Inflammatory macrophage treated with lipopolysaccharide for 1 hour (primary cell): ENCODE measurements at places on chromosomes 12 and 14.

DNA sequence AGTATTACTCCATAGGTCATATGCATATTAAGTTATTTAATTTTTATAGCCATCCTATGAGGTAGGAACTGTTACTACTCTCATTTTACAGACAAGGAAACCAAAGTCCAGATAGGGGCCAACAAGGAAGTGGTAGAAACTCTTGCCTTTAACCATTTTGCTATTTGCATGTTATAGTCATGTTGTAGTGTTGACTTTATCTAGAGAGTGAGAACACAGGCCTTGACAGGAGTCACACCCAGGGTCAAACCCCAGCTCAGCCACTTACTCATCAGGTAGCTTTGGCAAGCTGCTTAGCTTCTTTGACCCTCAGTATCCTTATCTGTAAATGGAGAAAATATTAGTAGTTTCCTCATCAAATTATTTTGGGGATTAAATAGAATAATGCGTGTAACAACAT, 156.2 kb downstream of the CAND1 start:
- DNase-seq, result no peak

DNA sequence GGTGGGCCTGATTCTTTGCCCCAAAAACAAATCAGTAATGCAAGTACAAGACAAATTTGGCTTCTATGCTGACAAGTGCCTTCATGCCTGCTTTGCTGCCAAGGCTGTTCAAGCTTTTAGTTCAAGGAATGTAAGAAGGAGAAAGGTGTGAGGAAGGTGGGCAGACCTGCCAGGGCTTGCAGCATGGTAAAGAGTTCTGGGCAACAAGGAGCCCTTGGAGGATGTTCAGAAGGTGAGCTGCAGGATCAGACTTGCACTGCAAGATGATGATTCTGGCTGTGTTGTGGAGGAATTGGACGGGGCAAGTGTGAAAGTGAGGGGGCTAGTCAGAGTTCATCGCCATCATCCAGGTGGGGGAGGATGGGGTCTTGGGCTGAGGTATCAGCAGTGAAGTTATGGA, 167.9 kb downstream of the NUAK1 start:
- no peak for DNase-seq

GRCh38 chr12:59823567-59823966, 227.7 kb downstream of the SLC16A7 start:
- no peak for DNase-seq

- DNase-seq, result no peak
These were observed 859.3 kb upstream of the ATXN7L3B start for GRCh38 chr12:73678335-73678734.

DNA sequence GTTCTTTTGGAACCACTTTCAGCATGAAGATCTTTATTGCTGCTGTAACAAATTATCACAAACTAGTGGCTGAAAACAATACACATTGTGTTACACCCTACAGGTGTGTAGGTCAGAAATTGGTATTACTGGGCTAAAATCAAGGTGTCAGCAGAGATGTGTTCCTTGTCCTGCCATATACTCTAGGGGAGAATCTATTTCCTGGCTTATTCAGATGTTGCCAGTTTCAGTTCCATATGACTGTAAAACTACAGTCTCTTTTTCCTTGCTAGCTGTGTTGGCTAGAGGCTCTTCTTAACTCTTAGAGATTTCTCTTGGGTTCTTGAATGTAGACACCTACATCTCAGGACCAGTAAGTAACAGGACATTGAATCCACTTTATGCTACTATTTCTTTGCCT, 215.6 kb upstream of the PPFIA2 start:
- no peak for DNase-seq

DNA sequence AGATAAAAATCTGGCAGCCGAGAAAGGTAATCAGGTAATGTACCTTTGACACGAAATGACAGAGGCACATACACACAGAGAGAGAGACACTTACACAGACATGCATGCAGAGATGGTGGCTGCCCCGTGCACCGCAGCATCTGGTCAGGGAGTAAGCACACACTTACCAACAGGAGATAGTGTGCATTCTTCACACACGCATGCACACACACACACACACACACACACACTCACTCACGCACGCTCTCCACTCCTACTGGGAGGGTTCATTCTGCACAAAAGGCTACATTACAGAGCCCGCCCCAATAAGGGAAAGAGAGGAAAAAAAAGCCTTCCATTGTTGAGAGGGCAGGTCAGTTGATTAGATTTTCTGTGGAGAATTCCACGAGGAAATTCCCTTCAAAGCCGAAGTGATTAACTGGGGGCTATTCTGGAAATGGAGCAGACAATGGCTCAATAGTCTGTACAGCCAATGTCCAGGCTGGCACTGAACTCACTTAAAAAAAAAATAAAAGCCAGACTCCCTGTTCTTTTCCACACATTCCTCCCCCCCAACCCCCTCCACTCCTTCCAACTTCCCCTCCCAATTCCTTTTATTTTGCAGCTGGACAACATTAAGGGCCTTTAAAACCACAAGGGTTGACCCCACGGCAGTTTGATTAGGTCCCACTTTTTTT, 1.4 kb upstream of the SOX5 start:
- no peak for DNase-seq

DNA sequence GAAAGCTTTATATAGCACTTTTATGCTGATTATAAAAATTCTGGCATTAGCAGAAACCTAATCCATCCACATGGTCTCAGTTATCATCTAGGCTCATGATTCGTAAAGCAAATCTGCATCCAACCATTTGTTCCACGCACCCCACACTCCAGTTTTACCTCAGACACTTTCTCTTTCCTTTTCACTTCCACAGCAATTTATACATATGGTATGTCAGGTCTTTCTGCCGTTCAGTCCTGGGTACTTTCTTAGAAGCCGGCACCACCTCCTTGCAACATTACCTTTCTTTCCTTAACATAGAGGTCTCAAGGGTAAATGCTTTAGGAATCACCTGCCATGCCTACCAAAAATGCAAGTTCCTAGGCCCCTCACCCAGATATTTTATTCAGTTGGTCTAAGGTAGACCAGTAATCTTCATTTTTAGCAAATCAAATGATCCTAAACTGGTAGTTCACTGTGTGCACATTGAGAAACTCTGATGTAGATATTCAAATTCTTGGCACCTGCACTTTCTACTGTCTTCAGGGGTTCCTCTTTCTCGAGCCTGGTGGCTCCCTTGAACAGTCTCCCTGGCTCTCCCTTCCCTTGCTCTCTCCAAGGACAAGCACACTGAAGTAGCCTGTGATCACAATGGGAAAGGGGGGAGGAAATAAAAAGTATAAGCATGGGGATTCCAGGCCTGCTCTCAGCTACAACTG, 2.8 kb upstream of the KRAS start:
- DNase-seq, result no peak

DNA sequence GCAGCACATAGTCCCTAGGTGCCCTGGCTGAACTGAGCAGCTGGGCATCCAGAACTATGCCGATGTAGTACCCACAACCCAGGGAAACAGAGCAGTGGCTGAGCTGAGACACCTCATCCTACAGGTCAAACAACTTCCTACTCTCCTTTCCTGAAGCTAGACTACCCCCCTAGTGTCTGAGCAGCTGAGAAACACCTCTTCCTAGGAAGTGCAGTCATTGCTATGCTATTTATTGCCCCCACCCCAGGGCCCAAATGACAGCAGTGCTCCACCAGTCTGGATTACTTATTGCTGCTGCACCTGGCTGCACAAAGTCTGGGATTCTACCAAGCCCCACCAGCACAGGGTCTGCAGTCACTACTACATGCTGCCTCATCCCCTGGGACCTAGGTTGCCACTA, 16.7 kb upstream of the GARIN2 start:
- DNase-seq, result no peak

GRCh38 chr12:131436922-131437705, 273.8 kb upstream of the SFSWAP start:
- no peak for DNase-seq

DNA sequence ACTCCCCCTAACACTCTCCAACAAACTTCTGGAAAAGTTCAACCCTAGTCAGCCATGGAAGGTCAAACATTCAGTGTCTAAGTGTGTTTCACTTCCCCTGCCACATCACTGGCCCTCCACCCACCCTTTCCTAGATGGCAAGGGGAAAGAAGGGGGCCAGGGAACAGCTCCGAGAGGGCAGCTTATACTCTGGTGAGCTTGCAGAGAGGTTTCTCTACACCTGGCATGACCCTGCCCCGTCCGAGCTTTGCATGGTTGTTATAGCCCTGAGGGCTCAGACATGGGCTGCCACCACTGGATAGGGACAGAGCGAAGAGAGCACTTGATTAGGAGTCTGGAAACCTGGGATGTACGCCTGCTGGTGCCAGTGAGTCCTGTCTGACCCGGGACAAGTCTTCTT, 4.0 kb downstream of the ACVRL1 start:
- peak; percentile 71 for DNase-seq

DNA sequence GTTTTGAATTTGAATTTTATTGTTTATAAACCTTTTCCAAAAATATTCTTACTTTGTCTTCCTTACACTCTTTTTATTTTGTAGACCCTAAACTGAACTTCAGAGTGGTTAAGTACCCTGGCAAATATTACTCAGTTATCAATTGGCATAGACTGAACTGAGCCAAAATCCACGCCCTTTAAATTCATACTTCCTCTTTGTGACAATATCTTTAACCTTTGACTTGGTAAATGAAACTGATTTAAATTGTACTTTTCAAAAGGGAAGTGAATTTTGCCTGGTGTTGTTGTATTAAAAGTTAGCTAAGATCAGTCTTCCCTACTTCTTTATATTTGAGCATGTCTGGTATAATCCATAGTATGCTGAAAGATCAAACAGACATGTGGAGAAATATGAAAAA, 184.3 kb upstream of the USP15 start:
- peak; percentile 64 for DNase-seq

DNA sequence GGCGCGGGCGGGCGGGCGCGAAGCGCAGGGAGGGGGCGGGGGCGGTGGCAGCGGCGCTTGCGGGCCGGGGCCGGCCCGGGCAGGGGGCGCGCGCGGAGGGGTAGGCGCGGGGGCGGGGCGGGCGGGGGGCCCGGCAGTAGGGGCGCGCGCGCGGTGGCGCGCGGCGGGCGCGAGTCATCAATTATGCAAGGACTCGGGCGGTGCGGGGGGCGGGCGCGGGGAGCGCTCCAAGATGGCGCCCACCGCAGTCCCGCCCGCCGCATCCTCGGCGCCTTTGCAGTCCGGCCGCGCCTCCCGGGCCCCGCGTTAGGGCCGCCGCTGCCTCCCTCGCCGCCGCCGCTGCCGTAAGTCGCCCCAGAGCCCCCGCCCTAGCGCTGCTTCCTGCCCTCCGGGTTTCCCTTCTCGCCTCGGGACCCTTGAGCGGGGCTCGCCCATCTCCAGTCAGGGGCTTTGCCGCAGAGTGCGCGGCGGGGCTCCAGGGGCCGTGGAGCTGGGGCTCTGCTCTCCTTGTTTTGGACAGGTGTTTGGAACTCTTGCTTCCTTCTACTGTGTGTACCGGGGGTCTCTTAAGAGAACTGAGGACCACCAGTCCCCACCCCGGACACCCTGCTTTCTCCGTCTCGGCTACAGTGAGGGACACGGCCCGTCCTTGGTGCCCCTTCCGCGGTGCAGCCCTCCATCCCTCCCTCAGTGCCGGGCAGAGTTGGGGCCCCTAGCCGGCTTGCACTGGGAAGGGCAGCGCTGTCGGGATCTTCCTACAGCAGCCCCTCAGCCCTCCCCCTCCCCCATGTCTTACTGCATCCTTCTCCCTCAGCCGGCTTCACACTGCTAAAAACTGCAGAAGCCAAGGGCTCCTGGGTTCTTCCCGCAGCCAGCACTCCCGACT, at the start of gene SCN8A:
TSS of gene SCN8A (plus strand) at position 218 of the 886 bp plus-strand sequence. CDS start 71,585 bp downstream, outside the sequence.
- DNase-seq, result no peak

GRCh38 chr14:20782280-20782890, 1.3 kb downstream of the RNASE6 start:
- DNase-seq, result no peak

DNA sequence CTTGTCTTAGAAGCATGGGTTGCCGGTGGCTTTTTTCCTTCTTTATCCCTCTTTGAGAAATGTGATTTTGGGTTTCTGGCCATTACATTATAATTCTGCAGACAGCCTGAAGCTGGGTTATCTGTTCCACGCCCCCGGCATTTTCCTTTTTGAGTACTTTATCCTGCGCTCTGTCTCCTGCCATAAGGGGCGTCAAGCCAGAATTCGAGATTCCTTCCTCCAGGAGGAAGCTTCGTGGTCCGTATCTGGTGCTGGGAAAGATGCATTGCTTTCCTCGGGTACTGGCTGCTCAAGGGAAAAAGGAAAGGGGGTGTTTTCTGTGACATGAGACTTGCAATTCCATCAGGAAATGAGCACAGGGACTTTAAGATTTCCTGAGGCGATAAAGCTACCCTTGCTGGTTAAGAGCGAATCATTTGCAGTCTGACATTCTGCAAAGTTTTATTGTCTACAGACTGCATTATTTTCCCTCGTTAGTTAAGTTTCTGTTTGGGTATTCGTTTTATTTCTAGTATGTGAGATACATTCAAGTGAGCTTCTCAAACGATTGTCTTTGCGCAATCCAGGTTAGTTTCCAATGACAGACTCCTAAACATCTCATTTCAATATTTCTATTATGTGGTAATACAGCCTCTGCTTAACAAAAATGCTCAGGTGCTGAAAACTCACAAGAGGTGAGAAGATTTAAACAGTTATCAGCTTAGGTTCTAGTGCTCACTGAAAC, 694 bp downstream of the AKAP5 start:
- DNase-seq, result no peak

- no peak for DNase-seq
These were observed 6.6 kb downstream of the LHX5 start for GRCh38 chr12:113464852-113465719.

DNA sequence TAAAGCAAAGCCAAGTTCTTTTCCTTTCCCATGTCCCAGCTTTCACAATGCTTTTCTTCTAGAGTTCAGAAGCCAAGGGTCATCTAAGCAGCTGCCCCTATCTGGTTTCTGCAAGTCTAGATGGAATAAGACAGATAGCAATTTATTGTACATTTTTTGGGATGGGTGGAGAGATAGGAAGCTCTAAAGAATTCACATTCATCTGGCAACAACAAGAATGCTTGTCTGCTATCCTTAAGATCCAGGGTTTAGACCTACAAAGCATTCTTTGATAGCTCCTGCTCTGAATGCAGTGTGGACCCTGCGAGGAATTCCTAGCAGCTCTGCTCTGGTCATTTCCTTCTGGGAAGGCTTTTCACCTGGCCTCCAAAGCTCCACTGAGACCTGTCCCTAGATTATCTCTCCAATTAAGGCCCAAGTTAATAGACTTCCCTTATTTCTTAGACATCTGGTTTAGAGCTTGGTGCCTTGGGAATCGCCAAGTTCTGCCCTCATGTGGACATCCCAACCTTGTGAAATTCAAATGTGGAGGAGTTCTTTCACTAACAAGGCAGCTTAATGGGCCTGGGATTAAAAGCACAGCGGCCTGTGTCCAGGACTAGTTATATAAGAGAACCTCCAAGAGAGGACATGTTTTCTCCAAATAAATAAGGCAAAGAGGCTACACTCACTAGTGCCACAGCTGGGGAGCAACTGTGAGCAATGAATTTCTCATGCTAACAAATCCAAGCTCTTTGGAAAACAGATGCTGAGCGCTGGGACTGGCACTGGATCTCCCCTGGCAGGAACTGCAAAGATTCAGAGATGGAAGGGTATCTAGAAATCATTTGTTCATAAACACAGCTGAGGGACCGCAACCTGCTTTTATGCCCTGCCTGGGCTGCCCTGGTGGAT, 384.5 kb upstream of the DDHD1 start:
- no peak for DNase-seq

GRCh38 chr14:25092258-25092740, 42.4 kb upstream of the STXBP6 start:
- DNase-seq, result no peak
